ENCODE measurements at places on chromosomes 11 and 22.
A peak's percentile ranks its signal among the peaks of the same experiment; 100 is the strongest.

- DNase-seq: no peak
These were observed 1.7 kb downstream of the QSER1 start for GRCh38 chr11:32894149-32894827.

- DNase-seq: no peak
These were observed 197.9 kb downstream of the BRD1 start for GRCh38 chr22:49629586-49630447.

GRCh38 chr11:126423154-126423553, 67.7 kb downstream of the ST3GAL4 start:
- no peak for DNase-seq

DNA sequence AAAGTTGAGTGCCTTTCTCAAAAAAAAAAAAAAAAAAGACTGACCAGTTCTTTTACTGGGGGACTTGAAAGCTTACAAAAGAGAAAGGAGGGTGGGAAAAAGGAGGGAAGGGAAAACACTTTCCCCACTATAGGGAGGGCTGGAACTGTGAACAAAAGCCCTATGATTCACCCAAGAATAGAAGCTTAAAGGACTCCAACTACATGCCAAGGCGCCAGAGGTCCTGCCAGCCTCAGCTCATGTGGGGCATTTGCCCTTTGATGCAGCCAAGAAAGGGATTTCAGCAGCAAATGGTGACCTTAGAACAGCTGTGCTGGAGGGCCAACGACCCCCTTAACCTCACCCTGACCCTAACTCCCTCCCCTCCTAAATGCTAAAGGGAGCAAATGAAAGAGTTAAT, 160.0 kb downstream of the NTM start:
- no peak for DNase-seq

DNA sequence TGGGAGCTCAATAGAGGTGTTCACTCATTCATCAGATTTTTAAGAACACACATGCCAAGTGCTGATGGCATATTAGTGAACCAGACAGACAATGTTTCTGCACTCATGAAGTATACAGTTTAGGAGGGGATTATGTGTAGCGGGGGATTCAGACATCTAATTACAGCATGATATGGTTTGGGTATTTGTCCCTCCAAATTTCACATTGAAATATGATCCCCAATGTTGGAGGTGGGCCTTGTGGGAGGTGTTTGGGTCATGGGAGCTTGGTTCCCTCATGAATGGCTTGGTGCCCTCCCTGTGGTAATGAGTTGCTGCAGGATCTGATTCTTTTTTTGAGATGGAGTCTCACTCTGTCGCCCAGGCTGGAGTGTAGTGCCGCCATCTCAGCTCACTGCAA, 8.9 kb upstream of the RAB3IL1 start:
- DNase-seq: no peak

GRCh38 chr11:17063171-17064002, 14.1 kb downstream of the RPS13 start:
- DNase-seq: peak; percentile 52

DNA sequence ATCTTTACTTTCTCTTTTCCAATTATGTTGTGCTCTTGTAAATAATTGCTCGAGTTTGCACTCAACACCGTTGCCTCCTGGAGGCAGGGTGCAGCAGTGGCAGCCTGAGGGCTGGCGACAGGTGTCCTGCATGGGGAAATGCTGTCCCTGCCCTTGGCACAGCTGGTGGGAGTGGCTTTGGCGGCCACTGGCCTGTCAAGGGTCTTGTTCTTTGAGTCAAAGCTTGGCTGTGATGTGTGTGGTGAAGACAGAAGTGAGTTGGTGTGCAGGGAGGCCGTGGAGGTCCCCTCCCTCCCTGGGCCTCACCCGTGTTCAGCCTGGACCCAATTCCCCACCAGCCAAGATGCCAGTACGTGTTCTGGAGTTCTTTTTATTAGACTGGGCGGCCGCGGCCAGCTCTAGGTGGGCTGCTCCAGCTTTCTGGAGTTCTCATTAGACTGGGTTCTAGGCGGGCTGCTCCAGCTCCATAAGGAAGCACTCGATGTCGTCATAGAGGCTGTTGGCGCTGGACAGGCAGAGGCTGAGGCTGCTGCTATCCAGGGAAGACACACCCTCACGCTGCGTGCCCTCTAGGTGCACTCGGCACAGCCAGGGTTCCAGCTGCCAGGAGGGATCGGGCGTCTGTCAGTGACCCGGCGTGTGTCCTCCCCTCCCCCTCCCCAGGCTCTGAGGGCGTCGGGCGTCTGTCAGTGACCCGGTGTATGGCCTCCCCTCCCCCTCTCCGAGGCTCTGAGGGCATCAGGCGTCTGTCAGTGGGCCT, 3.4 kb downstream of the IRF7 start:
- no peak for DNase-seq

DNA sequence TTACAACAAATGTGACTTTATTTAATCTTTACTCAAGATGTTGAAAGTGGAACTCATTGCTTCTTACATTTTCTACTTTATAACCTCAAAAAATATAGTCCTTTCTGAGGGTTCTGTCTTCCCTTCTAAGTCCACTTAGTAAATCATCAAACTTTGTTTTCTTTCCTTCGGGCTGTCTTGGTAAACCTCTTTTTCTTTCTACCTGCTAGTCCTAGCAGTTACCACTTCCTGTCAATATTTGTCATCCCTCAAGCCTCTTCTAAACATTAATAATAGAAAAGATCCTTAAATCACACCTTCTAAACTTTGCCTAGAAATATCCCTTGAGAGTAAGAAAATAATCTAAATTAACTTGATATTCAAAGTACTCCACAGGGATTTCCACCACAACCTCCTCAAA, 580.4 kb downstream of the CNTN5 start:
- DNase-seq: no peak

DNA sequence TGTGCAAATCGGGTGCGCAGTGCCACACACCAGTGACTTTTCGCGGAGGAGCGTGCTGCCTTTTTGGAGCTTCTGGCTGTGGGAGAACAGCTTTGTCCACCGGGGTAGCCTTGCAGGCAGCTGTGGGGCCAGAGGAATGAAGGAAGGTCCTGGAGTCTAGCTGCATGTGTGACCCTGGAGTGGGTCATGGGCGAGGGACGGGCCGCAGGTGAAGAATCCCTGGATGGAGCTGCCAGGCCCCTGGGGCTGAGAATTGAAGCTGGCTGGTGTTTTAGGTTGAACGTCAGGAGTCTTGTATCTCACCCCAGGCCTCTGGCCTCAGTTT, 8.6 kb downstream of the CCND1 start:
- no peak for DNase-seq

- peak; percentile 82 for DNase-seq
These were observed 11.7 kb upstream of the SORL1-AS1 start for GRCh38 chr11:121464352-121464946.

DNA sequence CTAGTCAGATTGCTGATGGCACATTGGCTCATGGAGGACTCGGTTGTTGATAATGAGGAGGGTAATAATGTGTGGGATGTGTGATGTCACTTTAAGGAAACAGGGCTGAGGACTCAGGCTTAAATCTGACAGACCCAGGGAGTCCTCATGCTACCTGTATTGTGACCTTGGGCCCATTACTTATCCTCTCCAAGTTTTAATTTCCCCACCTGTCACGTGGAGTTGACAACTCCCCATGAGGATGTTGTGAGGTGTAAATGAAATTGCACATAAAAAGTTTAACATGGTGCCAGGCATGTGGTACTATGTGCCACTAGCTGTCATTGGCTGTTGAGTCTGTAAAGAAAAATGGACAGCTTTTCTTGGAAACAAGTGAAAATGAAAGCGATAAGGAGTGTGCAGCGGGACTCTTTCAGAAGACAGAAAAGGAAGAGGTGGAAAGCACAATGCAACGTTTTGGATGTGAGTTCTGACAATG, 15.3 kb downstream of the IL10RA start:
- no peak for DNase-seq

GRCh38 chr11:134730561-134731212, 318.6 kb upstream of the B3GAT1 start:
- no peak for DNase-seq

DNA sequence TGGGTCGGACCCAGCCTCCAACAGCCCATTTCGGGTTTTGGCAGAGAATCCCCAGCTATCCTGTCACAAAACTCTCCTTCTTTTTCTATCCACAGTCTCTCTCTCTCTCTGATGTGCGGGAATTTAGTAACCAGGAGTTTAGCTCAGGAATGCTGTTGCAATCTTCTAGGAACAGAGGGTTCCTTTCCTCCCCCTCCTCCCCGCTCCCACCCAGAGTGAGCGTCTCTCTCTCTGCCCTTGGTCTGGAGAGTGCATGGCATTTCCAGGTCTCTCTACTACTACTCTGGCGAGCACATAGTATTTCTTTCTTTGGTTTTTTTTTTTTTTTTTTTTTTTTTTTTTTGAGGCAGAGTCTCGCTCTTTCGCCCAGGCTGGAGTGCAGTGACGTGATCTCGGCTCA, 17.7 kb downstream of the APIP start:
- no peak for DNase-seq

DNA sequence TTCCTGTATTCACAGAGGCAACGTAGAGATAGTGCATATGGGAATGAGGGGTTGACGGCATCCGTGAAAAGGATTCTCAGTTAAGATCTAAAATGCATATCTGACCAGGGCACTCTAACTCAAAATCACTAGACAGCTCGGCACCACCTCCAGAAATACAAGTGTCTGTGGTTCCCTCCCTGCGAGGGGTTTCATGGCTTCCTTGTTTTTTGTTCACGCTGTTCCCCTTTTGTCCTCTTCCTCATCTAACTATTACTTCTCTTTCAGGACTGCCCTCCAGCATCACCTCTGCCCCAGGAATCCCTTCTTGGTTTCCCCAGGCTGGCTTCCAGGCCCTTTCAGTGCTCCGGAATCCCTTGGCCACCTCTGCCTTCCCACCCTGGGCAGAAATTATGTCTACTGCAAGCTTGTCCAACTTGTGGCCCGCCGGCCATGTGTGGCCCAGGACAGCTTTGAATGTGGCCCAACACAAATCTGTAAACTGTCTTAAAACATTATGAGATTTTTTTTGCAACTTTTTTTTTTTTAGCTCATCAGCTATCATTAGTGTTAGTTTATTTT, 159.9 kb downstream of the FBXO7 start:
- no peak for DNase-seq

DNA sequence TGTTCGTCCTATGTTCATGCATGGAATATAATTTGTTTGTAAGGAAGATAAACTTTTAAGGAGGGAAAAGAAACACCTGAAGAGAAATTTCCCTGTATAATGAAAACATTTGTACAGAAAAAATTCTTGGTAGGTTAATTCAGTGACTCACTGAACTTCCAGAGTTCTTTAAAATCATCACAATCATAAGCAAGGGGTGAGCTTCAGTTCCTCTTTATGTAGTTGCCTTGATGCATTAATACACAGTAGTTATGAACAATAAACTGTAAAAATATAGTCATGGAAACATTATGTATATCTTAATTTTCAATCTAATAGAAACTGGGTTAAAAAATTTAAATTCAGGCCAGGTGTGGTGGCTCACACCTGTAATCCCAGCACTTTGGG, 1.1 kb upstream of the C11orf65 start:
- DNase-seq: no peak

GRCh38 chr11:100827934-100828661, 141.0 kb downstream of the ARHGAP42 start:
- no peak for DNase-seq

- DNase-seq: no peak
These were observed 44.4 kb upstream of the CARD18 start for GRCh38 chr11:105183987-105184386.

DNA sequence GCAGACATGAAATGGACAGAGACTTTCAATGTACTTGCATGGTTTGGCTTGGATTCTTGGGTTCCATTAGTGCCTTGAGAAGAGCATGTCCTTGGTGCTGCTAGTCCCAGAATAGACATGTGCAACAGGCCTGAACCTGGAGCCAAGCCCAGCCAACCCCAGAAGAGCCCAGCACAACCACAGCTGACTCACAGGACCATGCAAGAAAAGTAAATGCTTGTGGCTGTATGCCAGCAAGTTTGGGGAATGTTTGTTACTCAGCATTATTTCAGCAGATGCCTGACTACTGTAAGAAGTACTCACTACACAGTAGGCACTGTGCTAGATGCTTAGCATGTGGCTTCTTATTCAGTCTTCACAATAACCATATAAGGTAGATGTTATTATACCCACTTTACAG, 39.2 kb upstream of the HMGXB4 start:
- no peak for DNase-seq

DNA sequence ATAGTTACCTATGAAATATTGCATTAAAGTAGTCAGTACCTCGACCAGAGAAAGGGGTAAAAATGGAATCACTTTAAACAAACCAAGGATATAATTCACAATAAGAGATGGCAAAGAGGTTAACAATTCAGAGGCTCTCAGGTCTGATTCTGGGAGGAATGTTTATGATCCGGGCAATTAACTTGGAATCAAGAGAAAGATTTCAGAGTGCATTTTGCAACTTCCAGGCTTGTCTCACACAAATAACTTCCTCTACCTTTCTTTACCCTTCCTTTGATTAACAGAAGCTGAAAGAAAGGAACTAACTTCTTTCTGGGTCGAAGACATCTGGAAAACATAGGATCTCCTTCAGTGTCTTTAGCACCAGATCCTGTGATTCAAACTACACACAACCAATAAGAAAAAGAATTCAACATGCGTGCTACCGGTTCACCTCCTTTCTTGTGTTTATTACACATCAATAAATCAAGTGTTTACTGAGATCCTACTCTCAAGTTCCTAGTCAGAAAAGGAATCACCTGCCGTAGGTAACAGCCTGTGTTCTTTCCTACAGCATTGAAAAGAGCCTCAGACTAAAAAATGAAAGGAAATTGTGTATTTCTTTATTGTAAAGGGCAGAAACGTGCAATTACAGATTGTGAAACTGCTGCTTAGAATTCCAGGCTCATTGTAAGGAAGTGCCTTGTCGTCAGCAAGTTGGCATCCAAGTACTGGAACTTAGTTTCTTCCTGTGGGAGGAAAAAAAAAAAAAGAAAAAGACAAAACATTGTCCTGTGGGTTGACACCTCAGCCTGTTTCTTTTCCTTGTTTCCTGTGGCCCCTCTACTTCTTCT, 29.5 kb downstream of the CARD18 start:
- DNase-seq: no peak

DNA sequence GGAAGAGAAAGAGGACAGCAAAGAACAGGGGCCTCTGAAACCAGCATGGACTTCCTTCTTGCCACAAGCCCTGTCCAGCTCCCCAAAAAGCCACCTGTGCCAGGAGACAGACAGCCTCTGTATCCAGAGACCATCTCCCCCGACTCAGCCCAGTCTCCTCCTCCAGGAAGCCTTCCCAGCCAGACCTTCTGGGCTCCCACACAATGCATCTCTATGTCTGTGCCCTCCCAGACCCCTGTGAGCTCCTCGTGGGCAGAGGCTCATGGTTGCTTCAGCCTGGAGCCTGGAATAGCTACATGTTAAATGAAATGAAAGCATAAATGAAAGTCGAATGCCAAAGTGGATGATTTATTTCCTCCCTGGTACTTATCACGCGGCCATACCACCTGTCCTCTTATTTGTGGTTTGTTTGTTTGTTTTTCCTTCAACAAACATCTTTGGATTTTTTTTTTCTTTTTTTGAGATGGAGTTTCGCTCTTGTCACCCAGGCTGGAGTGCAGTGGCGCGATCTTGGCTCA, 7.3 kb upstream of the ARAP1 start:
- no peak for DNase-seq

All from stimulated activated CD8-positive, alpha-beta memory T cell treated with anti-CD3 and anti-CD28 coated beads, Interleukin-2, amount 100 ng/mL, for 48 hours (primary cell).